ENCODE measurements at places on chromosomes 16 and 17.

DNA sequence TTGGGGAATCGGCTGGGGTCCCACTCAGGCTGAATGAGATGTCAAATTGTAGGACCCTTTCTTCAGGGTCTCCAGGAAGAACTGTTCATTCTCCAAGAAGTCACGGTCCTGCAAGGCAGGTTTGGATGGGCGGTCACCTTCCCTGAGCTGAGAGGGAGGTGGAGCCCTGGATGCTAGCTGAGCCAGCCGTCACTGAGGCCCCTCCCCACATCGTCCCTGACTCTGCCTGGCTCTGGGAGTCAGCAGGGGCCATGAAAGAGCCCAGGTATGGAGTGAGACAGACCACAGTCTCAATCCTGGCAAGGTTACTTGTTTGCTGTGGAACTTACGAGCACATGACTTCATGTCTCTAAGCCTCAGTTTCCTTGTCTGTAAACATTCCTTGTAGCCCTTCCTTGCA, 6.0 kb upstream of the MRPL38 start:
- no peak for DNase-seq

DNA sequence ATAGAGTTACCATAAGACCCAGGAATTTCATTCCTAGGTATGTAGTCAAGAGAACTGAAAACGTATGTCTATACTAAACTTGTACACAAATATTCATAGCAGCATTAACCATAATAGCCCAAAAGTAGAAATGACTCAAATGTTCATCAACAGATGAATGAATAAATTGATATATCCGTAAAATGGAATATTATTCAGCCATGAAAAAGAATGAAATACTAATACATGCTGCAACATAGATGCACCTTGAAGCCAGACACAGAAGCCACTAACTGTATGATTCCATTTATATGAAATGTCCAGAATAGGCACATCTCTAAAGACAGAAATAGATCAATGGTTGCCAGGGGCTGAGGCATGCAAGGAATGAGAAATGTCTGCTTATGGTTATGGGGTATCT, 484.1 kb downstream of the SLC39A11 start:
- DNase-seq = no peak

DNA sequence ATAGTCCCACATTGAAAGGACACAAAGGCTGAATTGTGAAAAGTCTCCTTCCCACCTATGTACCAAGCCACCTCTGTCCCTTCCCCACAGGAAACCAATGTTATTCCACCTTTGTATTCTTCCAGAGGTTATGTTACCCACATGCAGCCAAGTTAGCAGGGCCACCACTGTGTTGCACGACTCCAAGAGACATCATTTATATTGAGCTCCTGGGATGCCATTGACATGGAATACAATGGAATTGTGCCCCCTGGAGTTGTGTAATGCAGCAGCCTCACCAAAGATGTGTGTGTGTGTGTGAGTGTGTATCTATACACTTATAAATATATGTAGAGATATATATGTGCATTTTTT, 21.6 kb upstream of the MSI2 start:
- DNase-seq = no peak

DNA sequence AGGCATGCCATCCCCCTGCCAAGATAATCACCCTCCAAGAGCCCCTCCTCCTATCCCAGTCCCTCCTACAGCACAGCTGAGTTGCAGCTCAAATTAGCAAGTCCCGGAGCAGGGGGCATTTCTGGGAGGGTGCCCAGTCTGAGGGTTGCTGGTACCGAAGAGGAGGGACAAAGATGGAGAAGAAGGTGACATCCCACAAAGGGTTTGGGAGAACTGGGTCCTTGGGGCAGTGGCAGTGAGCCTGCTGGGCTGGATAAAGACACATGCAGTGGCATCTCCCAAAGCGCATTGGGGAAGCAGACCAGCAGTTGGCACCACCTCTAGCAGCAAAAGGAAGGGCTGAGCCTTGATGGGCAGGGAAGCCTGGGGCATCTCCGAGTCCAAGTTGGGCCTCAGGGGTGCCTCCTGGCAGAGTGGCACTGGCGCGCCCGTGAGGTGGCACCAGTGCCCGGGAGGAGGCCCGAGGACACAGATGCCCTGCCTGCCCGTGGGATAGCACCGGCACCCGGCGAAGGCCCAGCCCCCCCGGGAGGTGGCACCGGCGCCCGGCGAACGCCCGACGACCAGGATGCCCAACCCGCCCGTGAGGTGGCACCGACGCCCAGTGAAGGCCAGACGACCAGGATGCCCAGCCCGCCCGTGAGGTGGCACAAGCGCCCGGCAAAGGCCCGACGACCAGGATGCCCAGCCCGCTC, 622 bp downstream of the TOM1L2 start:
- no peak for DNase-seq

DNA sequence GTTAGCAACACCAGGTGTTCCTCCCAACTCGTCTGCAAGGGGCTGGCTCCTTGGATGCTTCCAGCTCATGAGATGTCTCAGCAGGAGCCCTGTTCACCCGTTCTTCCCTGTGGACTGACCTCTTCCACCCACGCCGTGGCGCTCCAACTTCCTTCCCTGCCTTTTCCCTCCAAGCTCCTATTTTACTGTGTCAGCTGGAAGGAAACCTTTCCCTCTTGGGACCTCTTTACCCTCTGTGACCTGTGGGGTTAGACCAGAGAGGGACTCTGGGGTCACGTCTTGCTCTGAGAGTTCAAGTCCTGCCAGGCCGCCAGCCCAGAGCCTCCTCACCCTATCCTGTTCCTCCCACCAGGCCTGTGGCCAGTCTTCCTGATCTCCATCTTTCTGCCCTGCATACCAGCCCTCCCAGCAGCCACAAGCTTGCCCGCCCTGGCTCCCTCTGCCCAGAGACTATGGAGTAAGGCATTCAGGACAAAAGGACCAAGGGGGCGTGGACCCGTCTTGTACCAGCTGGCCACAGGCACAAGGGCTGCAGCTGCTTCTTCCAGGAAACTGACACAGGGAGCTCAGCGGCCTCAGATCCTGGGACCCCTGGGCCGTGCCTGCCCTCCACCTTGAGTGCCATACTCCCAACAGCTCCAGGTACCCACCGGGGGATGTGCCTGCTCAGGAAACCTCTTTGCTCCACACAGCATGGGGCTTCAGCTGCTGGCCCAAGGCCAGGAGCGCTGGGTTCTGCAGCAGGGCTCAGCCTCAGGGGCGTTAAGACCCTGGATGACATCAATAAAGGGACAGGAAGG, 3.0 kb downstream of the PAQR4 start:
- DNase-seq = no peak

DNA sequence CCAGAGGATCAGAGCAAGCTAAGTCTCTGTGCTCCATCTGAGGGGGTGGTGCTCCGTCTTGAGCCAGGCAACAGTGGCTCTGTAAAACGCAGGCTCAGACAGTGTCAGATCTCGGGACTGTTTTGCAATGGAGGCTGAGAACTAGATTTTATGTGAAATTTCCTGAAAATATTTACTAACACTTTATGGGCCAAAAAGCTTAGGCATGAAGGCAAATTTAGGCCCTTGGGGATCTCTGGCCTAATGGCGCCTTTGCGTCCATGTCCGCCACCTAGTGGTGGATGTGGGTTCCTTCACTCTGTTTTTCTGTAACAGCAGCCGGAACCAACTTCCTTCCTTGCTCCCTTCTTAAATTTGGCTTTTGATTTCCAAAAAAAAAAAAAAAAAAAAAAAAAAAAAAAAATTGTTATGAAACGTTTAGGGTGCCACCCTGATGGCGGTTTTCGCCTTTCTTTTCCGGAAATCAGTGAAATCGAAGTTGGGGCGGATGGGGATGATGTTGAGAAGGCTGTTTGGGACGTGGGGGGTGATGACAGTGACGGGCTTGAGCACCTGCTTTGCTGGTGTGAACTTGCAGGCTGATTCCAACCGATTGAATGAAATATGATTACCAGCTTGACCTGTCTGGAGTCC, 14.0 kb upstream of the ELAC2 start:
- no peak for DNase-seq

GRCh38 chr16:2009791-2010510, at the start of gene ZNF598:
ZNF598 (minus strand) TSS chr16:2009821.
- DNase-seq = peak; percentile 87

DNA sequence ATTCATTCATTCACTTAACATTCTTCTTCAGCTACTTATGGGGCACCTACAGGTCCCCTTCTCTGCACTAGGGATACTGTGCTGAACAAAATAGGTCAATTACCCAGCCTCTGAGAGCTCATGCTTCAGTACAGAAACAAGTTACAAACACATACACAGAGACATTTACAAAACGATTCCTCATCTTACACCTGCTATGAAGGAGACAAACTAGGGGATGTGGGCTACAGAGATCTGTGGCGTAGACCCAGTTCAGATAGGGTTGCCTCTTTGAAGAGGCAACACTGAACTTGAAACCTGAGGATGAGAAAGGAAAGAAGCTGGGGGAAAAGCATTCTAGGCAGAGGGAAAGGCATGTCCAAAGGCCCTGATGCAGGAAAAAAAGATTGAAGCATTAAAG, 5.2 kb downstream of the IL21R start:
- DNase-seq = no peak

- DNase-seq = peak; percentile 69
Observed at GRCh38 chr16:88784074-88784855, 755 bp downstream of the PIEZO1 start.

DNA sequence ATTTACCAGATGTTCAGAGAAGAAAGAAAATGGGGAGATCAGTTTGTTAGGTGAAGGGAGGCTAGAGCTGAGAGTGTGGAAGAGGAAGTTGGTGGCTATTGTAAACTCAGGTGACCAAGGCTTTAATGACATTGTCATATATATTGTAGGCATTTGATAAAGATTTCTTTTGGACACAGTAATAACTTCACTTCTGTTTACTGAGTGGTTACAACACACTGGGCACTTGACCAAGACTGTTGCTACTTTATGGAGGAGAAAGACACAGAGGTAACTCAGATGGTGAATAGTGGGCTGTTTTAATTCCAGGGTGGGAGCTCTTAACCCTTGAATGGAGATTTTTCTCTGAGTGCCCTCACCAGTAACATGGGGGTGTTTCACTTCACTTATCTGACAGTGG, 46.0 kb downstream of the TNRC6A start:
- no peak for DNase-seq

DNA sequence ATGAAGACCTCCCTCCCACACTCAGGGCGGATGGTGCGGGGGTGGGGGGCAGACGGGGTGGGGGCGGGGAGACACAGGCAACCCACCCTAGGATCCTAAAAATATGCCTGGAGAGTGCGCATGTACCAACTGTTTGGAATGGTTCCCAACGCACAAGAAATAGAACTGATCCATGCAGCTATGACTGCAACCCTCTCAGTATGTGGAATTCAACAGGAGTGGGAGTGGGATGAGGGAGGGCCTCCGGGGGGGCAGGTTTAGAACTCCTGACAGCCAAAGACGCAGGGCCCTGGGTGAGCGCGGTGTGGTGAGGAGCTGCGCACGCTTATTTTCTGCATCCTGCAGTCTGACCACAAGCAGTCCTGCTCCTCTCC, 1.1 kb upstream of the P2RX5 start:
- DNase-seq = no peak

GRCh38 chr17:62857526-62857925, 49.4 kb upstream of the MARCHF10 start:
- DNase-seq = no peak

GRCh38 chr17:5225668-5226457, 8.8 kb downstream of the SCIMP start:
- no peak for DNase-seq

GRCh38 chr16:58885528-58886170, 151.5 kb upstream of the GOT2 start:
- no peak for DNase-seq

DNA sequence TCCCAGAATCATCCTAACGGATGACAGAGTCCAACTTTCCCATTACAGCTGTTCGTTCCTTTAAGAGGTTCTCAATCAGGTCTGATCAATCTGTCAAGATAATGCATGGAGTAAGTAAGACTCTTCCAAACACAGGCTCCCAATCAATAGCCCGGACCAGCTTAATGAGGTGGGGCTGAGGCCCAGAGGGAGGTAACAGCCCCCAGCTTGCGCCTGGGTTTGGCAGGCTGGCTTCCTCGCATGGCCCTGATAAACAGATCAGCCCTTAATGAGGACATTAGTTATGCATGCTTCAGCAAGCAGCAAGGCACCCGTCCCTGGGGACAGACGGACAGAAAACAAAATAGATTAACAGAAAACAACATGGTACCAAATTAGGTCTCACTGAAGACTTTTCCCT, 145.7 kb downstream of the ZFHX3 start:
- DNase-seq = no peak

- DNase-seq = no peak
Observed at GRCh38 chr16:76421571-76421970, 144.4 kb downstream of the CNTNAP4 start.

GRCh38 chr16:734208-734980, 6.4 kb downstream of the CIAO3 start:
- no peak for DNase-seq

DNA sequence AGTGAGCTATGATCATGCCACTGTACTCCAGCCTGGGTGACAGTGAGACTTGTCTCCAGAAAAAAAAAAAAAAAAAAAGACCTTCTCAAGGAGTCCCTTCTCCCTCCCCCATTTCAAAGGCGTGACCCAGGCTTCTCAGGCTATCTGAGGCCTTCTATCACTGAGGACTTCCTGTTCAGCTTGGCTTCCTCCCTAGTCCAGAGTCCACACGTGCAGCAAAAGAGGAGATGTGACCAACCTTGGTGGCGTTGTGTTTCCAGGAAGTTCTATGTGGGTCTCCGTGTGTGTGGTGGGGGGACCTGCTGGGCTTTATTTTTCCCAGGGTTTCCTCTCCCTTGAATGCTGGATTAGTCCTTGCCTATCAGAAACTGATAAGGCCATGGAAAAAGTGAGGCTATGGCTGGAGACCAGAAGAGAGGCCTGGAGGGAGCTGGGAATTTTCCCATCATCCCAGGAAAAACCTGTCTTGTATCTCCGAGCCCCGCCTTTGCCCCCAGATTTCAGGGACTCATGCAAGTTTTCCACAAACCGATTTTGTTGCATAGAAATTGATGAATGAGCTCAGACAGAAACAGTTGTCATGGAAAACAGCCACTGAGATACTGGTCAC, 148.1 kb downstream of the SALL1 start:
- DNase-seq = no peak

DNA sequence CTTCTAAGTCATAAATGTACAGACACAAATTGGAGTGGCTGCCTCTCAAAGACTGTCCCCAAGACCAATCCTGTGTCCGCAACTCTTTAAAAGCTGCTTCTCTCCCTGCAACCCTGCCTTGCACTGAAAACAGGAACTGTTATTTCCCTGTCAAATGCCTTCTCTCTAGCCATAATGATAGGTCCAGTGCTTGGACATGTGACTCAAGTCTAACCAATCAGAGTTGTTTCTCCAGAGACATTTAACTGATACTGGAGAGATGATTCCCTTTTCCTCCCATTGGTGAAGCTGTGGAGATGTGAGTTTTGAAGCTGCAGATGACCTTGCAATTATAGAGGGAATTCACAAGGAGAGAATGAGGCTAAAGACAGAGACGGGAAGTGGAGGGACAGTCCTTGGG, 253.3 kb upstream of the CDH5 start:
- DNase-seq = no peak

Measured in renal pelvis (tissue), 12 donors.